Caco-2 (cell line): ENCODE measurements at places on chromosomes 12 and 14. TPM values are rescaled to one million over a fixed set of nuclear protein-coding genes. Genes with fewer than 3 reads are reported as not detected.

GRCh38 chr12:48985901-48986300, 7.8 kb downstream of the WNT1 start:
- DNase-seq: no peak
- no peak overlapping the region for H3K27ac ChIP-seq
- H3K27me3 ChIP-seq: peaks cover 6% of the 10 kb centered on the region
- H3K4me1 ChIP-seq: no peaks in the 10 kb centered on the region; the same call in 1 of the 2 replicates
- no peaks in the 10 kb centered on the region for H3K36me3 ChIP-seq

- no peak overlapping the region for H3K27ac ChIP-seq
- no peaks in the 10 kb centered on the region for H3K27me3 ChIP-seq
- no peak for DNase-seq
Observed at GRCh38 chr12:132105467-132105866, 38.7 kb downstream of the DDX51 start.

GRCh38 chr12:70550180-70550577, 87.0 kb downstream of the PTPRB start:
- H3K4me3 ChIP-seq: no peak overlapping the region
- no peak overlapping the region for H3K27ac ChIP-seq
- H3K36me3 ChIP-seq: no peaks in the 10 kb centered on the region
- no peak for DNase-seq

DNA sequence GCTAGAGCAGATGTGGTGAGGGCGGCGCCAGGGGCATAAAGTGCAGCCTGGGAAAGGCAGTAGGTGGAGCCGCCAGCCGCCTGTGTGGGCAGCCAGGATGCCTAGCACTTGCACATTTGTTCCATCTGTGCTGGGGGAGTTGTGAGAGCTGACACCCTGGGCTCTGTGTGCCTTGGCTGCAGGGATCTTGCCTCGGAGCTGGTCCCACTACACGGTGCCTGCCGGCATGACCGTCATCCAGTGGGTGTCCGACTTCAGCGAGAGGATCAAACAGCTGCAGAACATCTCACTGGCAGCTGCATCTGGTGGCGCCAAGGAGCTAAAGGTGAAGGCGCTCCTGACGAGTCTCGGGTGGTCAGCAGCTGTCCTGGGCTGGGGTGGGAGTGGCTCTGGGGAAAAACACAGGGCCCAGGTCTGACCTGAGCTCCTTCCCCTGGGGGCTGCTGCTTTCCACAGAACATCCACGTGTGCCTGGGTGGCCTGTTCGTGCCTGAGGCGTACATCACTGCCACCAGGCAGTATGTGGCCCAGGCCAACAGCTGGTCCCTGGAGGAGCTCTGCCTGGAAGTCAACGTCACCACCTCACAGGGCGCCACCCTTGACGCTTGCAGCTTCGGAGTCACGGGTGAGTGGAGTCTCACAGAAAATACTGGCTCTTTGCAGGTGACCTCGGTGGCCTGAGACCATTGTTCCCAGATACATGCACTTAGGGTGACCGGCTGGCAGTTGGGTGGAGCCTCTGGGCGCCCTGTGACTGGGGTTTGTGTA, 37.4 kb downstream of the HSP90AA1 start:
- no peaks in the 10 kb centered on the region for H3K4me1 ChIP-seq
- peaks cover 3% of the 10 kb centered on the region; the same call in 1 of the 2 replicates for H3K36me3 ChIP-seq
- no peak overlapping the region for H3K4me3 ChIP-seq
- H3K27me3 ChIP-seq: no peaks in the 10 kb centered on the region
- no peak overlapping the region for H3K27ac ChIP-seq

GRCh38 chr12:110165540-110166159, 41.5 kb downstream of the IFT81 start:
- H3K27ac ChIP-seq: no peak overlapping the region
- no peak overlapping the region for H3K4me3 ChIP-seq
- H3K36me3 ChIP-seq: no peaks in the 10 kb centered on the region
- no peaks in the 10 kb centered on the region for H3K27me3 ChIP-seq

DNA sequence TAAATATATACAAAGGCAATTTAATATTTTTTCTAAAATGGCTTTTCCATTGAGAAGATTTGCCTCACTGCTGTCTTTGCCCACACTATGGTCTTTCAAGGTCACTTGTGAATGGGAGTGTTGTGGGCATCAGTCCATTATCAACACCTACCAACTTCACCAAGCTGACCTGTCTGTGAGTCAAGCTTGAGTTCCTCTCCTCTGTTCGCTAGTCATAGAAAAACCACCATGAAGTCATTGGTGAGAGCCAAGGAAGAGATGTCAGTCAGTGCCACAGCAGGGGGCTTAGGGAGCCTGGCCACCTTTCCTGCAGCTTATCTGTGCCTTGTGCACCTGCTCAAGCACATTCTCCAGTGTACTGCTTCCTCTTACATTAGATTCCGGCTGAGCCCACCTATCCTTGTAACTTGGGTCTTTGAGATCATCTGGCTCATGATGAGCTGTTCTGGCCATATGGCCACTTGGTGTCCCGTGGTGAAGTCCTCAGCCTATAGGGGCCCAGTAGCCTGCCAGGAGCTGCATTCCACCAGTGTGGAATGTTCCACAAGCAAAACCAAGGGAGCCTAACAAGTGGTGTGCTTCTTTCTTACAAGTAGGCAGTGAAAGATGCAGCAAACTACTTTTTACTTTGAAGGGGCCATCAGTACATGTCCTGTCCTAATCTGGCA, 80.8 kb upstream of the C12orf71 start:
- no peaks in the 10 kb centered on the region for H3K27me3 ChIP-seq
- no peaks in the 10 kb centered on the region for H3K4me1 ChIP-seq
- DNase-seq: no peak
- no peak overlapping the region for H3K4me3 ChIP-seq
- H3K36me3 ChIP-seq: no peaks in the 10 kb centered on the region

DNA sequence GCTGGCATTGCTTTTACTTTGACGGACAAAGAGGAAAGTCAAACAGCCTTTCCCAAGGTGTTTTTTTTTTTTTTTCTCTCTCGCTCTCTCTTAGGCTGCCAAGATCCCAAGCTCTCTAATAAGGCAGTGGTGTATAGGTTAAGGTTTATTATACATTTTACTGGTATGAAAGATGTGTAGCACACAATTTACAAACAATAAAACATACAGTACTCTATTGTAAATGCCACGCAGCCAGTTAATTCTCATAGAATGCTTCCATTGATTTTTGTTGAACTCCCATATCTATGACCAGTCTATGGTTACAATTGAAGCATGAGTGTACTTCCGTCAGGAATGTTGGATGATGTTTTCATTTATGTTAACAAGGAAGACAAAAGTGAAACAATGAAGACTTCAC, 106.4 kb upstream of the GSC start:
- H3K4me1 ChIP-seq: no peaks in the 10 kb centered on the region
- no peaks in the 10 kb centered on the region for H3K27me3 ChIP-seq
- H3K4me3 ChIP-seq: no peak overlapping the region
- H3K27ac ChIP-seq: no peak overlapping the region
- DNase-seq: no peak

DNA sequence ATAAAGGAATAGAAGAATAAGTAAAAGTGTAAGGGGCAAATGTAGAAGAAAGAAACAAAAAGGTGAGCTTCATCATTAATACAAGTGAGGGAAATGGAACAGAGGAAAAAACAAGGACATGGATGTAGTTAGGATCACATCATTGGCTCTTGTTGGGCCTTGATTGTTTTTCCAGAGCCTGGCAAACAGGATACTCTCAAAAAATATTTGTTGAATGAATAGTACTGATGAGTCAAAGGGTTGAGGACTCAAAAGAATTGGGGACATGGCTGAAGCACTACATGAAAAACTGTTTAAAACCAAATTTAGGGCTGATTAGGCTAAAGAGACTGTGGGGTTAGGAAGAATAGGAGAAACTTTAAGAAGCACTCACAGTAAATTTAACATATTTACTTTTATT, 11.4 kb upstream of the SRP54 start:
- no peaks in the 10 kb centered on the region for H3K4me1 ChIP-seq
- no peak for DNase-seq
- no peak overlapping the region for H3K4me3 ChIP-seq
- no peaks in the 10 kb centered on the region for H3K36me3 ChIP-seq
- no peaks in the 10 kb centered on the region for H3K27me3 ChIP-seq

- no peaks in the 10 kb centered on the region for H3K27me3 ChIP-seq
- no peak overlapping the region for H3K4me3 ChIP-seq
- H3K36me3 ChIP-seq: no peaks in the 10 kb centered on the region
- no peaks in the 10 kb centered on the region for H3K4me1 ChIP-seq
- no peak for DNase-seq
Observed at GRCh38 chr14:84751745-84752144, 778.2 kb upstream of the FLRT2 start.

- H3K4me3 ChIP-seq: no peak overlapping the region
- no peak overlapping the region for H3K27ac ChIP-seq
- no peak for DNase-seq
- H3K36me3 ChIP-seq: no peaks in the 10 kb centered on the region
- H3K27me3 ChIP-seq: no peaks in the 10 kb centered on the region
Observed at GRCh38 chr12:23039834-23040233, 414.9 kb downstream of the ETNK1 start.

- no peaks in the 10 kb centered on the region for H3K4me1 ChIP-seq
- no peak for DNase-seq
- H3K27me3 ChIP-seq: no peaks in the 10 kb centered on the region
- no peak overlapping the region for H3K4me3 ChIP-seq
- peaks cover 25% of the 10 kb centered on the region for H3K36me3 ChIP-seq
Observed at GRCh38 chr12:46198913-46199312, 69.9 kb downstream of the SLC38A1 start.

DNA sequence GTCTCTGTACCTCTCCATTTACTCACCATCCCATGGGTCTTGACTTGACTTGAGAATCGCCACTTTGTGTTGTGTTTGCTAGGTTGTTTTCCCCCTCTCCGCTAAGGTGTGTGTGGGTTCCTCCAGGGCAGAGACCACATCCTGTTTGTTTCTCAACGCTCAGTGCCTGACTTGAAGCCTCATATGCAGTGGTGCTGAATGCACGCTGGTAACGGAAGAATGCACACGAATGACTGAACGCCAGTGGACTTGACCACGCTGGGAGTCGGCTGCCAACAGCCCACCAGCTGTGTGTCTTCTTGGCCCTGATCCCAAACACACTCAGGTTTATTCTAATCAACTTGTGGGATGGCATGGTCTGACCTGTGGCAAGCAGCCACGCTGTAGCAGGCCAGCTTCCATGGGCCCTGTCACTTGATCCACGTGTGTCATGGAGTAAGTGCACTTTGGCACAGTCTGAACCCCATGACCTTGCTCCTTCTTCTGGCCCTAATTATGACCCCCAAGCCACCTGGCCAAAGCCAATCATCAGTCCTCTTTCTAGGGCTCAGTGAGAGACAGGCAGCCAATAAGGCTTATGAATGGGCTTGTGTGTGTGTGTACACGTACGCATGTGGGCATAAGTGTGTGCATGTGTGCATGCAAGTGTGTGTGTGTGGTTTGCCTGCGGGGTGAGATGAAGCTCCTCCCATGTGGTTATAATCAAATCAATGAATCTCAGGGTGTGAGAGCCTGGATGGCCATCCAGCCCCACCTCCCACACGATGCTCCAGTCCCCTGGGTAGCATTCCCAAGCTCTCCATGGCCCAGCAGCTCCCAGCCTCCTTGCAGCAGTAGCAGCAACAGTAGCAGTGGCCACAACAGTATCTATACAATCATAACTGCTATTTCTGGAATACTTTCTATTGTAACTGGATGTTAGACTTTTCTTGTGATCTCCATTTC, 6.4 kb upstream of the TC2N start:
- H3K4me1 ChIP-seq: peaks cover 22% of the 10 kb centered on the region
- no peak overlapping the region for H3K27ac ChIP-seq
- H3K4me3 ChIP-seq: no peak overlapping the region
- H3K27me3 ChIP-seq: no peaks in the 10 kb centered on the region
- no peak for DNase-seq
- H3K36me3 ChIP-seq: no peaks in the 10 kb centered on the region

DNA sequence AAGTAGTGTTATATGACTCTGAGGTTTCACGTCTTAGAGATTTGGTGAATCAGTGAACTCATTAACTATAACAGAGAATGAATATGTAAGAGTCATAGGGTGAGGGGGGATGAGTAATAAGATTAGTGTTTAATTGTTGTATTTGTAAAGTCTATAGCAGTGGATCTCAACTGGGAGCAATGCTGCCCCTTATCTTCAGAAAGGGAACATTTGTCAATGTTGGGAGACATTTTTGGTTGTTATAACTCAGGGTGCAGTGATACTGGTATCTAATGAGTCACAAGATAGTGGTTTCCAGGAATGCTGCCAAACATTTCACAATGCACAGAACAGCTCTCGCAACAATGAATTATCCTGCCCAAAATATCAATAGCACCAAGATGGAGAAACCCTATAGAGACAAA, 1193.7 kb downstream of the GALC start:
- no peak overlapping the region for H3K4me3 ChIP-seq
- no peaks in the 10 kb centered on the region for H3K4me1 ChIP-seq
- no peaks in the 10 kb centered on the region for H3K36me3 ChIP-seq
- H3K27ac ChIP-seq: no peak overlapping the region

DNA sequence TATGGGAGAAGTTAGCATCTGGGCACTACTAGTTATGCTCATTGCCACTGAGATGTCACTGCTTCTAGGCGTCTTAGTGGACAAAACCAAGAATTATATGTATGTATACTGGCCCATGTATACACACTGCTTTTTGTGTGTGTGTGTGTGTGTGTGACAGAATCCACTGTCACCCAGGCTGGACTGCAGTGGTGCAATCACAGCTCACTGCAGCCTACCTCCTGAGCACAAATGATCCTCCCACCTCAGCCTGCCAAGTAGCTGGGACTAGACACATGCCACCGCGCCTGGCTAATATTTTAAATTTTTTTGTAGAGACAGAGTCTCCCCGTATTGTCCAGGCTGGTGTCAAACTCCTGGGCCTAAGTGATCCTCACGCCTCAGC, 25.2 kb downstream of the LIMA1 start:
- DNase-seq: no peak
- H3K27me3 ChIP-seq: no peaks in the 10 kb centered on the region
- H3K4me1 ChIP-seq: peaks cover 44% of the 10 kb centered on the region
- peak overlapping the region; percentile 19 for H3K27ac ChIP-seq
- no peaks in the 10 kb centered on the region for H3K36me3 ChIP-seq

- no peaks in the 10 kb centered on the region for H3K36me3 ChIP-seq
- no peaks in the 10 kb centered on the region for H3K27me3 ChIP-seq
- H3K4me3 ChIP-seq: no peak overlapping the region
- no peaks in the 10 kb centered on the region for H3K4me1 ChIP-seq
- no peak for DNase-seq
Observed at GRCh38 chr14:59199614-59200013, 11.1 kb downstream of the DAAM1 start.

GRCh38 chr14:73833530-73834260, 17.9 kb upstream of the PTGR2 start:
- H3K27ac ChIP-seq: no peak overlapping the region
- peaks cover 38% of the 10 kb centered on the region for H3K4me1 ChIP-seq
- no peak for DNase-seq
- no peak overlapping the region for H3K4me3 ChIP-seq
- no peaks in the 10 kb centered on the region for H3K27me3 ChIP-seq

- H3K36me3 ChIP-seq: peaks cover 1% of the 10 kb centered on the region; the same call in 1 of the 2 replicates
- H3K27me3 ChIP-seq: no peaks in the 10 kb centered on the region
- no peaks in the 10 kb centered on the region for H3K4me1 ChIP-seq
- H3K4me3 ChIP-seq: no peak overlapping the region
Observed at GRCh38 chr12:108643941-108644810, 10.5 kb upstream of the SELPLG start.

Gene TMEM132C
- total RNA-seq: not detected in 2 replicates

Gene CDH24
- total RNA-seq: 7.9 TPM in 2 replicates

Gene NXPH4
- 10.0 and 10.6 TPM in 2 replicates for total RNA-seq

Gene EPYC
- not detected in 2 replicates for total RNA-seq

Gene TOMM20L
- 1.2 and 1.7 TPM in 2 replicates for total RNA-seq

Gene PIANP
- 0.37 and 0.48 TPM in 2 replicates for total RNA-seq
